Frontal cortex (tissue), 4 donors: ENCODE measurements at places on chromosomes 2 and 18. TPM values are rescaled to one million over a fixed set of nuclear protein-coding genes. Genes with fewer than 3 reads are reported as not detected.

GRCh38 chr2:8252997-8253694 is 428.7 kb upstream of the ID2 start:
- no peak for DNase-seq

Gene SERPINB13
- total RNA-seq: 0.41 TPM

- DNase-seq: no peak
Measured at GRCh38 chr18:55511277-55511676, 76.7 kb downstream of the TCF4 start.

Gene RGPD8
- 39.1 TPM for total RNA-seq

DNA sequence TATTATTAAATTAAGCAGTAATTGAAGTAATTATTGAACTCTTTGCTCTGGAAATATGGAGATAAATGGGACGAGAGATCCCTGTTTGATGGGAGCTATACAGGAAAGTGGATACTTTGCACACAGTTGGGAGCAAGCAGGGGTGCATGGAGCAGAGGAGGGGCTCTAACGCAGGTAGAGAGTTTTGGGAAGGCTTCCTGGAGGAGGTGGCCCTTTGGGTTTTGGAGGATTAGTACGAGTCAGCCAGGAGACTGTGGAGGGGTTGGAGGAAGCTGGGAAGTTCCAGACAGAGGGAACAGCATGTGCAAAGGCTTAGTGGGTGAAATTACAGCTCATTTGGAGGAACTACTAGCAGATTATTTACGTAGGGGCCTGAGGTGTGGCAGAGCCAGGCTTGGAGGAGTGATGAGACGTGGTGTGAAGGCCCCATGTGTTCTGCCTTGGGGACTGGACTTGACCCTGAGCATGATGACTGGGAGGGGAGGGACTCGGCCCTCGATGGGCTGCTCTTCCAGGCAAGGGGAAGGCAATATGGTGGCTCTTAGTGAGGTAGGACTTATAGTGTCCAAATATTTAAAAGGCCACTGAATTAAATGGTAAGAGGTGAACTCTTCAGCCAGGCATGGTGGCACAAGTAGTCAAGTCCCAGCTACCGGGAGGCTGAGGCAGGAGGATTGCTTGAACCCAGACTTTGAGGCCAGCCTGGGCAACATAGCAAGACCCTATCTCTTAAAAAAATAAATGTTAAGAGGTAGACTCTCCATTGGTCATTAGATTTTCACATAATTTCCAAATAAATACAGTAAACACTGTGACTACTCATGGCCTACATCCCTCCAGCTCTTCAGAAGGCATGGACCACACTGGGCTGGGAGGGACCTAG is 30.2 kb downstream of the GREB1 start:
- no peak for DNase-seq

DNA sequence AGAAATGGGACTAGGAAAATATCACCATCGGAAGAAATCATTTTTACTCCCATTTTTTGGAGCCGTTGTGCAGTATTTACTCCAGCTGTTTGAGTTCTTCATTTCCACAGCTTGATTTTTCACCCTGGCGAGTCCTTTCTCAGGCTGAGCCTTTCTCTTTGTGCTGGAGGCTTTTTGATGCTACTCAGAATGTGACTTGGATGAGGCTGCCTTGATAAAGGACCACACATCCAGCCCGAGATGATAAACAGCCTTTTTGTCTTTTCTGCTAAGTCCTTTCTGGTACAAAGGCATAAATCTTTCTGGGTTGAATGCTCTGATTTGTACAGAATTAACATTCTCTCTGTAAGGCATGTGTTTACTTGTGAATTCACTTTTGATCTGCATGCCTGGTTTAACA is 17.6 kb upstream of the CTDP1 start:
- no peak for DNase-seq

DNA sequence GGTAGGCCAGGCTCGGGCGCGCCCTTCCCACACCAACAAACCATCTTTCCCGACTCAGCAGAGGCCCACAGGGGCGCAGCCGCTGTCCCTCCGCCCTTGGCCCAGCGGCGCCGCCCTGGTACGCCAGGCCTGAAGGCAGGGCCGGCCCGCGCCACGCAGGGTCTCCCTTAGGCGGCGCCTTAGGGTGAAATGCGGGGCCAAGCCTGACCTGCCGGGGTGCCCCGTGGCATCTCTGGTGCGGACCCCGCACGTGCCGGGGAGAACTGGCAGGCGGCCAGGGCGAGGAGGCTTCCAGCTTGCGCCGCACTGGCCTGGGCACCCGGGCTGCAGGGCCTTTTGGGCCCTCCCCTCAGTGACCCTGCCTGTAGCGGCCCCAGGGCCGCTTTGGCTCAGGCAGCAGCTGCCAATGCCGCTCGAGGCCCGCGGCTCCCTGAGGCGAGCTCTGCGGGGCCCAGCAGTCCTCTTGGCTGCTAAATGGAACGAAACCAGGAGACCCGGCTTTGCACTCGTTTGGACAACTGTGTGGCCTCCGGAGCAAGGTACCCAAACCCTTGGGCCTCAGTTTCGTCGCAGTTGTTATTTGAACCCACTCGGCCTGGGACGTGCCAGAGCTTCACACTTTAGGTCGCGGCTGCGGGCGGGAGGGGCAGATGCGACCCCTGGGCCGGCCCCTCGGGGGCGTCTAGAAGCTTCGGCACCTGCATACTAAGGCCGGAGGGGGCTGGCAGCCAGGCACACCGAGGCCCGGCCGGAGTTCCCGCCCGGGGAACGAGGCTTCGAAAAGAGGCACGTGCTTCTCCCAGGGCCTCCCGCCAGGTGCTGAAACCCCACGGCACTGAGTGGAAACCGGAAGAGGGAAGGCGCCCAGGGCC is 8.5 kb downstream of the OTX1 start:
- no peak for DNase-seq

DNA sequence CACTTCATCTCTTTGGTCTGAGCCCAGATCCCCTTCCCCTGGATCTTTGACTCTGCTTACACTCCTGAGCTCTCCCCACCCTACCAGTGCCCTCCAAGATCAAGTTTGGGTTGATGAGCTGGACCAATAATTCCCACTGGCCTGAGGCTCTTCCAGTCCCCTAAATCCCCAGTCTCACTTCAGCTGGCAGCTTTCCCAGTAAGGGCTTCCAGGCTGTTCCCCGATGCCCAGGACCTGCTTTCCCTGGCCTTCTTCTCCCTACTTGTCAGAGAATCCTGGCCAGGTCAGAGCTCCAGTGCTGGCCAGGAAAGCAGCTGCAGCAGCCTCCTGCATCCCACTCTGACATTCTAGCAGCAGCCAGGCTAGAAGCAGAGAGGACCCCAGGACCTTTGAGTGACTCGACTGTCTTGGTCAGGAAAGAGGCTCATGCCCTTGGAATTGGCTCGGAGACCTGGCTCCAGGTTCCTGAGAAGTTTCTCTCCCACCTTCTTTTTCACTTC is 3.5 kb downstream of the WNT6 start:
- DNase-seq: no peak

DNA sequence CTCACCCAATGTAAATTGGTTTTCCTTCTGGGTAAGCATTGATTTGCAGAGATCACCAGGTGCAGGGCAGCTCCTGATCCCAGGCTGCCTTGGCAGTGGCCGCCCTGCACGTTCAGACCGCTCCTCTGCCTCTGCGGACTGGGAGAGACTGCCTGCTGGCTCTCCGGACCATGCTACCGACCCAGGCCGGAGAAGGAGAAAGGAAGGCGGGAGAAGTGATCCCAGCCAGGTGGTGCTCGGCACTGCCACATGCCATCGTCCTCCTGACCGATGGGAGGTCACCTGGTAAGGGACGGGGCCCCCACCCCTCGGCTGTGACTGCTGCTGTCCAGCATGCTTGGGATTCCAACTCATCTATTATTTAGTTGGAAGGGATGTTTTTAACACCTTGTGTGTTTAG is 108.1 kb upstream of the POU3F3 start:
- DNase-seq: no peak

GRCh38 chr18:5903386-5903785 is 8.1 kb upstream of the TMEM200C start:
- no peak for DNase-seq

DNA sequence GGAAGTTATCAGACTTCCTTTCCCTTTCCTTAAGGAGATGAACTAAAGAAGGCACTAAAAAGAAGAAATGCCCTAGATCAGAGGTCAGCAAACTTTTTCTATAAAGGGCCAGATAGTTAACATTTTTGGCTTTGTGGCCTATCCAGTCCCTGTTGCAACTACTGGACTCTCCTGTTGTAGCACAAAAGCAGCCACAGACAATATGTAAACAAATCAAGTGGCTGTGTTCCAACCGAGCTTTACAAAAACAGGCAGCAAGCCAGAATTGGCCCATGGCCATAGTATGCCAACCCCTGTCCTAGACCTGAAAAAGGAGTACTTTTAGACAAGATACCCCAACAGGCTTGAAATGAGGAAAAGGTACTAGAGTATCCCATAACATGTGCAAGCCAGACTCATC is 10.9 kb downstream of the NHEJ1 start:
- DNase-seq: no peak

Gene DOK6
- 68.1 TPM for total RNA-seq

- no peak for DNase-seq
Measured at GRCh38 chr2:181250691-181251090, 206.5 kb upstream of the ITGA4 start.

DNA sequence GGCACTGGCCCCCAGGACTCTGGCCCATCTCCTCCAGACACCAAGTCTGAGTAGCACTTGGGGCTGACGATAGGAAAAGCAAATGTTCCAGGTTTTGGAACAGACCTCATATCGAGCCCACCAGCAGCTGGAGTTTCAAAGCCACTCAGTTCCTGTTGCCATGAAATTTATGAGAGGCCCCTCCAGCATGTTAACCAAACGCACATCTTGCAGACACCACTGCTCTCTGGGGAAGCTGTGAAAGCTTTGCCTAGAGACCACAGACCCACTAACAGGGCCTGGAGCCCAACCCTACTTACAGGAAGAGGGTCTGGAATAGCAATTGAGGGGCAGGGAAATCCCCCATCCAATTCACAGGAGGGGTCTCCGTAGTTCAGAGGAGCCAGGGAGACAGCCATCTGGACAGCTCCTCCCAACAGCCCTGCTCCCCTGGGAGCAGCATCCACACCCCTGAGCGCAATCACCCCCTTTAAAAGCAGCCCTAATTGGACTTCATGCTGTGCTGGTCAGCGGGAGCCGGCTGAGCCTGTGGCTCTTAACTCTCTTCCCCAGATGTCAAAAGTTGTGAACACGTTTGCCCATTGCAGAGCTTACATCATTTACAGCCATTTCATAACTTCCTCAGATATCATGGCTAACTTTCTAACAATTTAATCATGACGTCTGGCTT is 81.3 kb downstream of the TGFA start:
- DNase-seq: no peak

Gene TNS1
- total RNA-seq: 3.7 TPM

- DNase-seq: no peak
Measured at GRCh38 chr2:111673526-111673925, 210.5 kb downstream of the ANAPC1 start.

GRCh38 chr2:217051416-217051815 is 191.6 kb upstream of the TNP1 start:
- no peak for DNase-seq

- DNase-seq: no peak
Measured at GRCh38 chr2:123732563-123732962, 292.5 kb upstream of the CNTNAP5 start.

Gene SCN3A
- total RNA-seq: 257 TPM

- DNase-seq: no peak
Measured at GRCh38 chr18:6992761-6993160, 124.8 kb downstream of the LAMA1 start.

DNA sequence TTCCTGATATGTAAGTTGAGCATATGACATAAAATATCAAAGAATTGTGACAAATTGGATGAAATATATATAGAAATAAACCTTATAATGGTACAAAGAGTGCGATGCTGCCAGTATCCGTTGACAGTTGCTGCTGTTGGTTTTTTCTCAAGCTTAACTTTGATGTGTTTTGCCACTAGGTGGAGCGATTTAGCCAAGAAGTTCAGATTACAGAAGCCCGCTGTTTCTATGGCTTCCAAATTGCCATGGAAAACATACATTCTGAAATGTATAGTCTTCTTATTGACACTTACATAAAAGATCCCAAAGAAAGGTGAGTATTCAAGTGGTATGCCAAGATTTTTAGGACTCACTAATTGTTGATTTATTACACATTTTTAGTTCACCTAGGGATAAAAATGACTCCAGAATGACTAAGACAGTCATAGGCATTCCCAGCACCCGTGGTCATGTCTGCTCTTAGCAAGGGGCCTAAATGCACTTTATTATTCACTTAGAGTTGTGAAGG is 2.1 kb downstream of the RRM2 start:
- DNase-seq: peak; percentile 52

Gene RAX
- total RNA-seq: not detected

GRCh38 chr2:73986085-73986681 is 1.5 kb downstream of the TET3 start:
- DNase-seq: no peak
